Fibroblast of skin of left quadriceps (primary cell): ENCODE measurements at places on chromosomes 1 and 21.

- no peak for DNase-seq
Observed at GRCh38 chr1:11335417-11336056, 62.5 kb downstream of the UBIAD1 start.

DNA sequence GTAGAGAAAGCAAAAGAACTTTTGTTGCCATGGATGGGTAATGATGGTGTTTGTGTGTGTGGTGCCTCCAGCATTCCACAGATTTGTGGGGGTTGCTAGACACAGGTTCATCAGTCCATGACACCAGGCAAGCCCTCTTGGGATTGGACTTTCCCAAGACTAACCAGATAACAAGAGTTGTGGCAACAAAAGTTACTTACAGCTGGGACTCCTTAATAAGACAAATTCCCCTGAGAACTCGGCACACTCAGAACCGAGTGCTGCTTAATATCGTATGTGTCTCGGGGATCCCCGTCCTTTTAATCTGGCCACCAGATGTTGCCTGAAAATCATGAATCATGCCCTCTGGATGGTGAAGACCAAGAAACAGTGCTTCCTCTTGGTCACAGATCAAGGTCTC, 193.3 kb downstream of the AJAP1 start:
- DNase-seq, result no peak

DNA sequence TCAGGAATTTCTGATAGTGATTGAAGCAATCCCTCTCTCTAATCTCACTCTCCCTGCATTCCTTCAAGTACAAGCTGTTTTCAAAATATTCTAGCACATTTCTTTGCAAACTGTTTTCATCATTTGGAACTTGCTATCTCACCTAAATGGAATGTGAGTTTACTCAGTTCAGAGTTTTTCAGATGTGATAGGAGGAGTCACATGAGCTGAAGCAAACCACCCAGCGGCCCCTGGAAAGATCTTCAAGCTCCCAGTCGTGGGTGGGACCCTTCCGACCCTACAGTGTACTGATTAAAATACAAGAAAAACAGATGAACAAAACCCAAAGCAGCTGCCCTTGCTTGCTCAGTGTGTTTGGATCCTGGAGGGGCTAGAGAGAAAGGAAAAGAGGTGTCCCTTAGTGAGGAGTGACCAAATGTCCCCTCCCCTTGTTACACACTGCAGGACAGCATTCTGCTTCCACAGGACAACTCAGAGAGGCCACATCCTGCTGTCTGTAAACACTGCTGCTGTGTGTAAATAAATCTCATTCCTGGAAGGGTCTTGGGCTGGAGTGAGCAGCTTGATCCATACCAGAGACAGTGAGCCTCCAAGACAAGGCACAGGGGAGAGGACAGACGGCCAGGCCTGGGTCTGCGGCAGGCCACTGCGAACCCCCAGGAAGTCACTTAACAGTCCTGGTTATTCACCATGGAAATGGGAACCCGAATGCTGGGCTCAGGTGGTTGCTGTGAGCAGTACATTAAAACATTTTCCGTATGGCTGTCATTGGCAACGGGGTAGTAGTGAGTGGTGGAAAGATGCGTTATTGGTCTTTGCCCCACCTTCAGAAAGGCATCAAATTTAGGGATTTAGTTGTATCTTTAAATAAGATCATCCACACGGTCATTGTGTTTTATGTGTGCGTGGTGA, 229.2 kb downstream of the RHOU start:
- peak; percentile 92 for DNase-seq

DNA sequence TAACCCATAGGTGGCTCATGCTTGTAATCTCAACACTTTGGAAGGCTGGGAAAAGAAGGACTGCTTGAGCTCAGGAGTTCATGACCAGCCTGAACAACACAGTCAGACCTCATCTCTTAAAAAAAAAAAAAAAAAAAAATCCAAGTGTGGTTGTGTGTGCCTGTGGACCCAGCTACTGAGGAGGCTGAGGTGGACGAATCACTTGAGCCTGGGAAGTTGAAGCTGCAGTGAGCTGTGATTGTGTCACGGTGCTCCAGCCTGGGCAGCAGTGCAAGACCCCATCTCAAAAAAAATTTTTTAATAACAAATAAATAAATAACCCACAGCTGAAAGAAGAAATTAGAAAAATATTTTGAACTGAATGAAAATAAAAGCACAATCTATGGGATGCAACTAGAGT, 13.8 kb downstream of the INTS7 start:
- DNase-seq, result no peak

DNA sequence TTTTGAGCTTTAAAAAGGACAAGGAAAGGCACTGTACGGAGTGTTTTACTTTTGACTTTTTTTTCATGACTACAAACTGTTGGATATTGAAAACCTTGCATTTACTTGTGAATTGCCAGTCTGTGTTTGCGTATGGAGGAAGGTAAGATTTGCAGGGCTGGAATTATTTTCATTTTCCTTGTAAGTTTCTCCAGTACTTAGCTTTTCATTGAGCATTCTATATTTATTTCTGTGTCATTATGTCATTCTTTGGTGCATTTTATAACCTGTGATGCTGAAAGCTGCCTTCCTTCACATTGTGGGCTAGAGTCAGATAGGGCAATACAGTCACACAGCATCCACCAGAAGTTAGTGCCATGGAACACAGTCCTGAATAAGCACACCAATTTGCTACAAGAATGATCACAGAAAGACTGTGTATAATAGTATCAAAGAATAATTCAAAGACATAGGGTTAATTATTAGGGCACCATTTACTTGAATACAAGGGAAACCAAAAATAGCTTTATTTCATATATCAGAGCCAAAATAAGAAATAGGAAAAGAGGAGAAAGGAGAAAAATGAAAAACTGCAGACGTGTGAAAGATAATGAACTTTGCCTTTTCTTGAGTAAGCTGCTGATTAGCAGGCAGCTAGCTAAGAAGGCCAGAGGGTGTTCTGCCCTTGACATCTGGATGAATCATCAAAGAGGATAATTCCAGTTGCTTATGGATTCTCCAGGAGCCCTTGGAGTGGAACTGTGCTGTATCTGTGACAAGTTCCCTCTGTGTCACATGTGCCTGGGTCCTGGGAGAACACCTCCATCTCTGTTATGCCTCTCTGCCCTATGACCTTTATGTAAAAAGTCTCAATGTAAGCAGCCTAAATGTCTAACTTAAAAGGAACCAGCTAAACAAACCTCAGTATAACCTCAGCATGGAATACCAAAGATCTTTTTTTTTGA, 8.0 kb upstream of the FAM20B start:
- DNase-seq, result no peak

DNA sequence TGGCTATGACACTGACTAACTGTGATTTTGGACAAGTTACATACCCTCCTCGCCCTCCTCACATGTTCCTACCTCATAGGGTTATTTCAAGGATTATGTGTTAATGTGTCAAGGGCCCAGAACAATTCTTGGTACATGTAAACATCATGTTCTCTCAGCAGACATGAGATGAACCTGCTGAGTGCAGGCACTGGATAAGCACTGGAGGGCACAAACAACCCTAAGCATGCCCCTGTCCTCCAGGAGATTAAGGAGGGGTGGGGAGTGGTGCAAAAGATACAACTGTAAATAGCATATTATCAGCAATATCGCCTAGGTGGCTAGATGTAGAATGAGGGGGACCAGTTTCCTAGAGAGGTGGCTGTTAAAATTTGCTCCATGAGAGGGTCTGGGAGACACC, 17.7 kb upstream of the RGS16 start:
- no peak for DNase-seq

GRCh38 chr1:208603721-208604120, 359.5 kb upstream of the PLXNA2 start:
- no peak for DNase-seq
